NT2/D1 (cell line): ENCODE measurements at places on chromosomes 5 and 9.
A peak's percentile ranks its signal among the peaks of the same experiment; 100 is the strongest.

DNA sequence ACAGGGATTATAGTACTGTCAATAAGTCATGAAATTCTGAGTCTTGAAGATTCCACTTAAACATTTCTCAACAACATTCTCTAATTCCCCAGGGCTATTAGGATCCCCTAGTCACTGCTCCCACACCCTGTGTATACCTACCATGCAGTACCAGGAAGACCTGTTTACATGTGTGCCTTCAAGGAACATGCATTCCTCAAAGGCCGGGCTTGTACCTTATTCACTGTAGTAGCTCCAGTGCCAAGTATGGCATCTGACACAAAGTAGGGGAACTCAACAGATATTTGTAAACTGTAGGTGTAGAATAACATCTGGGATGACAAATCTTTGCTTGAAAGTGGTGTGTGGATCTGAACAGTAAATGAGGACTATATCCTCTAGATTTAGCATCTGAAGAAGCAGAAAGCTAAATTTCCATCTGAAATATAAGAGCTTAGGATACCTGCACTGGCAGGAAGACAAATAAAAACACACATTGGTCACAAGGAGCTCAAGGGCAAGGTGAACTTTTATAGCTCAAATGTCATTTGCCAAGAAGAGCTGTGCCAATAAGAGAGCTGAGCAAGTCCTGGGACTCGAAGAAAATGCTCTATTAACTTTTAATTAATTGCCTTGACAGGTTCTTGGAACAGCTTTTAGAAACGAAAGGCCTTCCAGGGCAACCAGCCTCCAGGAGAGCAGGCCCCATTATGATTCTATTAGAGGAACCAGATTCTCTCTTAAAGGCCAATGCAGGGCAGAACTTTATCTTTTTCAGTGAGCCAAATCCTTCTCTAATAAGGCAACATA lies 52.3 kb upstream of the MYOT start:
- no peak for DNase-seq

DNA sequence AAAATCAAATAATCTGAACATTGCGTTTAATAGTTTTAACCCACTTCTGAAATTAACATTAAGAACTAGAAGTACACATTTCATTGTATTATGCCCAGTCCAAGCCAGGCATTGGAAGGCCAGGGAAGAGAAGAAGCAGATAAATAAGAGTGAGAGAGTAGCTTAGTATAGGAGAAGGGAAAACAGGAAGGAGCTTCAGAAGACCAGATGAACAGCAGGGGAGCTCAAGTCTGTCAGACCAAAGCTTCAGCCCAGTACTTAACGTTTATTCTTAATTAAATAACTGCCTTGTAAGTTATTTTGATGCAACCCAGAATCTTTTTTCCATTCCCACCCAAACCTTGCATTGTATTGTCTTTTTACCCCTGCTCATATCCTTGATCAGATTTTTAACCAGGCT lies 11.5 kb upstream of the FAM120AOS start:
- no peak for DNase-seq

DNA sequence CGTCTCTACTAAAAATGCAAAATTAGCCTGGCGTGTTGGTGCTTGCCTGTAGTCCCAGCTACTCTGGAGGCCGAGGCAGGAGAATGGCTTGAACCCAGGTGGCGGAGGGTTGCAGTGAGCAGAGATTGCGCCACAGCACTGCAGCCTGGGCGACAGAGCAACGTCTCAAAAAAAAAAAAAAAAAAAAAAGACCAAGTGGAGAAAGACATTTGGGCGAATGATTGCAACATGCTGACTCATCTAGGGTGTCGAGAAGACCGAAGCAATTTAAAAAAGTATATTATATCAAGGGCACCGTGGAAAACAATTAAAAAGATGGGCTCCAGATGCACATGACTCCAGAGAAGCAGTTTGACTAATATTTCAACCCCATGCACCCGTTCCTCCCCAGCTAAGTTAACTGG lies 9.2 kb downstream of the KLF4 start:
- no peak for DNase-seq

GRCh38 chr5:149667084-149667828 lies 62.9 kb upstream of the PPARGC1B start:
- no peak for DNase-seq

DNA sequence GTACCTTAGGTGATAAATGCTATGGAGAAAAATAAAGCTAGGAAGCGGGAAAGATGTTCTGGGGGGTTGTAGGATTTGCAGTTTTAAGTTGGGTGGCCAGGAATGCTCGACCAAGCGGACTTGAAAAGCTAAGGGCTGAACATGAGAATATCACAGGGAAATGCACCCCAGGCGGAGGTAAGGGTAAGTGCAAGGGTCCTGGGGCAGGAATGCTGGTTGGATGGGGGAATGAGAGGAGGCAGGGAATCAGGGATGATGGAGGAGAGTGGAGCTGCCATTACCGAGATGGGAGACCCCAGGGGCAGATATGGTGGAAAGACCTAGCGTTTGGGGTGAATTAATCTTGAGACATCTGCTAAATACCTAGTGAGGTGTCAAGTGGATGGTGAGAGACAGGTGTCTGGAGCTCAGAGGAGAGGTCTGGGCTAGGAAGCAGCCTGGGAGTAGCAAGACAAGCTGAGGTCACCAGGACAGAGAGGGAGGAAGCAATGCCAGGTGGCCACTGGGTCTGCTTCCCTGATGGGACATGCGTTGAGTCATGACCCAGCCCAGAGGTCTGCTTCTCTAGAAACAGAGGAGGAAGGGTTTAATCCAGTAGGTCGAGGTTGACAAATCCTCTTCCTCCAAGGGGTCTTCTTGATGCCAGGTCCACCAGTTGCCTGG lies 77.7 kb upstream of the ASS1 start:
- no peak for DNase-seq

- DNase-seq, result no peak
These were observed 103.5 kb upstream of the IQGAP2 start for GRCh38 chr5:76299592-76299991.

DNA sequence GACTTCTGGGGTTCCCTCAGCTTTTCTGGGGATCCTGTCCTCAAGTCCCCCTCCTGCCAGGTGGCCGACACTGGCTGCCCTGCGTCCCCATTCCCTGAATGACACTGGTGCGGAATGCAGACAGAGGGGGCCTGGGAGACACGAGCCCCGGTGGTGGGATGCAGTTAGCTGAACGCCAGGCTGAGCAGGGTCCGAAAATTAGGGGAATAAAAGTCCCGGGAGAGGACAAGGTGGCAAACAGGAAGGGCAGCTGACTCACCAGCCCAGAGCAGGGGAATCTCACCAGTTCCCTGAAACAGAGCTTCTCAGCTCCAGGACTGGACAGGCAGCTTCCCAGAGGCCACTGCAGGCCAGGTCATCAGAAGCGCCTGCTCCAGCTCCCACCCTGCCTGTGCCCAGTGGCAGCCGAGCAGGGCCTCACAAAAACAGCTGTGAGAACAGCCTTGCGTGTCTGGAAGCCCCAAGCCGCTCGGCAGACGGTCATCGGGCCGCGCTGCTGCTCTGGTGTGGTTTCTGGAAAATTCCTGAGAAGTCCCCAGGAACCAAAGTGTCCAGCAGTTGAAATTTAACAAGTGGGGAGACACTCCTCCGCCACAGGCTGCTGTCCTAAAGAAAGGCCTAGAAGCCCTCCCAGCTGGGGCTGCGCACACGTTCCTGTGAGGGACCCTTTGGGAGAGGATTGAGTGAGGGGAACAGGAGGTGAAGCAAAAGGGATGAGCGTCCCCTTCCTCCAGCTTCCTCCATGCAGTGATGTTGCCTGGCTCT lies 47.6 kb upstream of the EXOC3 start:
- DNase-seq, result no peak

GRCh38 chr5:760363-761058 lies 24.0 kb downstream of the ZDHHC11B start:
- DNase-seq, result no peak

- DNase-seq, result no peak
These were observed 1445.1 kb upstream of the CDH9 start for GRCh38 chr5:28483327-28484025.

- DNase-seq, result no peak
These were observed 545.3 kb upstream of the TRPC7 start for GRCh38 chr5:136910625-136911024.

GRCh38 chr5:128669803-128670202 lies 131.8 kb upstream of the FBN2 start:
- no peak for DNase-seq

DNA sequence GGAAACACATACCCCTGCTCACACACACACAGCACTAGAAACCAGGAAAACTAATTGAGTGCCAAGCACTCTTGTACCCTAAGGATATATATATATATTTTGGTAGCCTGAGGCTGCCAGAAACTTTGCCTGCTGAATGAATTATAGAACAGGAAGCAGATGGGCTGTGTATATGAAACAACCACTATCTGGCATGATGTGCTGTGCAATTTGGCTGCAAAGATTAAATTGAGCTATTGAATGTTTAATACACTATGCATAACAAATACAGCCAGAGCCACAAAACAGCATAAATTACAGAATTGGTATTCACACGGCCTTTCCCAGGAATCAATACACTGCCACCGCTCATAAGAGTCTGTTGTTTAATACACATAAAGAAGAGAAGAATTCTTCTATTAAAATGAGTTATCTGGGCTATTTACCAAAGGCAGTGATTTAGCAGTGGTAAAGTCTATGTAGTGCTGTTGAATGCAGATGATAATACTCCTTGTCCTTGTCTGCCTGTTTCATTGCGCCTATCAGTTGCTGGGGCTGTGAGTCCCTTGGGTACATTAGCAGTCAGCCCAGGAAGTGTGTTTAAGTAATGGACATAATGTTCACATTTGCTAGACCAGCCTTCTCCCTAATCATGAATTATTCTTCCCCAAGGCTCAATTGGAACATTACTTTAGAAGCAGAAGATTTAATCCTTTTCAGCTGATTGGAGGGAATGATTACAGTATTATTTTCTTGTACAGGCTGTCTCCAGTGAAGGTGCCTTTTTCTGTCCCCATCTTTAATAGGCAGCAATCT lies 294.3 kb downstream of the TLE1 start:
- DNase-seq, result no peak

DNA sequence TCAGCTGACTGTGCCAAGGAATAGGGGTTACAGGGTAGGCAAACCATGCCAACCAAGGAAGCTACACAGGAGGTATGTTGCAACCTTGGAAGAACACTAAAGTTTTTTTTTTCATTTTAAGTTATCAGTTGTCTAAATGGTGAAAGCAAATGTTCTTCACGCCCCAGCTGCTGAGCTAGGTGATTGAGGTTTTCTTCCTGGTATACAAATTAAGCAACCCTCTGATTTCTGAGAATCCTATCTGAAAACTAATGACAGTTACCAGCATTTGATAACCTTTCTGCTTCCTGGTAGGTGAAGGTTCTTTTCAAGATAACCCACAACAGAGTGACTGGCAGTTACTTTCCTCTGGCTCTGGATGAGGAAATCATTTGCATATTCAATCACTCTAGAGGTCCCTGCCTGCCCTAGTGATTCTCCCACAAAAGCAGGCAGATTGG lies 194.9 kb downstream of the ATP10B start:
- peak; percentile 15 for DNase-seq

- DNase-seq, result no peak
These were observed 63.8 kb downstream of the ANGPTL2 start for GRCh38 chr9:127058645-127059021.

- DNase-seq, result no peak
These were observed 593 bp upstream of the NAA35 start for GRCh38 chr9:85940275-85940831.

GRCh38 chr5:44388321-44389089 lies 715 bp downstream of the FGF10 start:
- DNase-seq, result no peak

DNA sequence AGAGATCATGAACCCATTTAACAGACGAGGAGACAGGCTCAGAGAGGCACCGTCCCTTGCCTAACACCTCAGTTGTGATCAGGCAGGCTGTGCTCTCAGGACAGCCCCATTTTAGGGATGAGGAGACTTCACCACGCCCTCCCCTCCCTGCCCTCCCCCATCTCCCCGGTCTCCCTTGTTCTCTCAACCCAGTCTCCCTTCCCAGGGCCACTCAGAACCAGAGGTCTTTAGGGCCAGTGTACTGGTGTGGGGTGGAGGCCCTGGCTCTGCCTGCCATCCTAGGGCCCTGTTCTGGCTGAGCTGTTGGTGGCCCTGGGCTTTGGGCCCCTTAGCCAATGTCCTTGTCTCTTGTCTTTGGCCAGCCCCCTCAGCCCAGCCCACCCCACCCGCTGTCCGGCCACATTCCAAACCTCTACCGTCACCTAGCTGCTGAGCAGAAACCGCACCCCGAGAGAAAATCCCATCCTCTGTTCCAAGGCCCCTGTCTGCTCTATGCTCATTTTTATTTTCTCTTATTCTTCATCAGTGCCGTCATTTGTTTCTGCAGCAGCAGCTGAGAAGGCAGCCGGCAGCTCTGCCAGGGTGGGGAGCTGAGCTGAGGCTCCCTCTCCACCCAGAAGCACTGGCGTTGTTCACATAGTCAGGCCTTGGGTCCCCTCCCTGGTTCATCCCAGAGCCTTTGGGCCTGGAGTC lies 33.9 kb downstream of the OLFML2A start:
- DNase-seq, result peak; percentile 85

DNA sequence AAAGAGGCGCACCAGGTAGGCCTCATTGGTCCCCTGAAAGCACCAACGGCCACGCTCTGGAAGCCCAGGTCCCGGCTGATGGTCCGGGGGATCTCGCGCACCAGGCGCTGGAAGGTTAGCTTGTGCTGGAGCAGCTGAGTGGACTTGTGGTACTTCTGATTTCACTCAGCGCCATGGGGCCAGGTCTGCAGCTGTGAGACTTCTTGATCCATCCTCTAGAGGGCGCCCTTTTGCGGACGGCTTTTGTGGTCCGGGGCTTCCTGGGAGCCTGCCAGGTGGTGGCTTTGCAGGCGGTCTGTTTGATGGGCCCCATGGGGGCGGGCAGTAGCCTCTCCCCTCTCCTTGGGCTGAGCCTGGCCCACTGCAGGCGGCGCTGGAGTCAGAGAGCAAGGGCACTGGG lies 10.4 kb downstream of the TAF11L12 start:
- peak; percentile 1 for DNase-seq

DNA sequence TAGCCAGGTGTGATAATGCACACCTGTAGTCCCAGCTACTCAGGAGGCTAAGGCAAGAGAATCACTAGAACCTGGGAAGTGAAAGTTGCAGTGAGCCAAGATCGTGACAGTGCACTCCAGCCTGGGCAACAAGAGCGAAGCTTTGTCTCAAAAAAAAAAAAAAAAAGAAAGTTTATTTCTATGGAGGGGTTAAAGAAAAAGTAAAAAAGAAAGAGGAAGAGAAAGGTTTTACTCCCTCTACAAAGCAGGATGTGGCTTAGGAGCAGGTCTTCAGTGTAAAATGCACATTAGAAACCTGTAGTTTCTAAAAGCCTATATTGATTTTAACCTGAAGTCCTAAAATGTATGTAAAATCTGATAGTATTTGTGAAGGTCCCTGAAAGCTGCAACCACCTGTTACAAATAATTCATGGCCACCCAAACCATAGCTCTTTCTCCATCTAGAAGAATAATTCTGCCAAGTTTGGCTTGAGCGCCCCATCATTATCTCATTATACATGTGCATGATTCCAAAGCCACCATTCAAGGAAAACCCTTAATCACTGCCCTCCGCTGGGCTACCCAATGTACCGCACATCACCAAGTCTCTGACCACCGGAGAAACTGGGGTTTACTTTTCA lies 3.4 kb downstream of the FNBP1 start:
- no peak for DNase-seq
